ENCODE measurements at places on chromosomes 3 and 15. TPM values are rescaled to one million over a fixed set of nuclear protein-coding genes. Genes with fewer than 3 reads are reported as not detected.

DNA sequence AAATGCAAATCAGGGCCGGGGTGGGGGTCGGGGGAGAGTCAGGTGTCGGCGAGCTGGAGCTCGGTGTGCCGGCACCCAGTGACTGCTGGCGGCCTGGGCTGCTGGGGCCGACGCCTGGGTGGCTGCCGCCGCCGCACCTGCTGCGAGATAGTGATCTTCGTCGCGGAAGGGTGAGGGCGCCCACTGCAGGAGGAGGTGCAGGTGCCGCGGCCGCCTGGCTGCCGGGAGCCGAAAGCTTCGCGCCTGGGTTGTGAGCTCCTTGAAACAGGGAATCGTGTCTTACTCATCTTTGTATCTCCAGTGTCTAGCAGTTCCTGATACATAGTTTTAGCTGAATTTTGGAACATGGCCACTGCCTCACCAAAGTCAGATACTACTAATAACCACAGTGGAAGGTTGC lies 64.0 kb upstream of the CPOX start:
- peak; percentile 42 for DNase-seq
- H3K4me1 ChIP-seq: no peaks in the 10 kb centered on the region
- H3K27ac ChIP-seq: no peak overlapping the region
- no peak overlapping the region for H3K4me3 ChIP-seq
- no peaks in the 10 kb centered on the region for H3K36me3 ChIP-seq
- peaks cover 14% of the 10 kb centered on the region for H3K27me3 ChIP-seq

DNA sequence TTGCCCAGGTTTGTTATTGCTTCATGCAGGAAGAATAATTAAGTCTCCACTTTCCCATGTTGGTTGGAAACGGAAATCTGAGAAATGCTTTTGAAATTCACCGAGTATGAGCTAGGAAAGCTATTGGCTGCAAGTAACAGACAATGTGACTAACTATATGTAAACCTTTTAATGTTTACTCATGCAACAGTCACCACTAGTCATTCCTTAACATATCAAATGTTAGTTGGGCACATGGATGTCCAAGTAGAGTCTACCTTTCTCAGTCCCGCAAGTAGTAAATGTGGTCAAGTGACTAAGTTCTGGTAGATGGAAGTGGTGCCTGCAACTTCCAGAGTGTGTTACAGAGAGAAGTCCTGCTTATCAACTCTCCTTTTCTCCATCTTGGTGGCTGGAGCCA lies 52.5 kb downstream of the KLF15 start:
- H3K36me3 ChIP-seq: no peaks in the 10 kb centered on the region
- no peak for DNase-seq
- no peak overlapping the region for H3K27ac ChIP-seq
- H3K27me3 ChIP-seq: peaks cover 42% of the 10 kb centered on the region
- no peak overlapping the region for H3K4me3 ChIP-seq

- peaks cover 8% of the 10 kb centered on the region for H3K4me1 ChIP-seq
- no peaks in the 10 kb centered on the region for H3K27me3 ChIP-seq
- no peak overlapping the region for H3K27ac ChIP-seq
- H3K4me3 ChIP-seq: no peak overlapping the region
- H3K36me3 ChIP-seq: no peaks in the 10 kb centered on the region
- DNase-seq: peak; percentile 46
These were observed 89.2 kb upstream of the MEF2A start for GRCh38 chr15:99476413-99477222.

DNA sequence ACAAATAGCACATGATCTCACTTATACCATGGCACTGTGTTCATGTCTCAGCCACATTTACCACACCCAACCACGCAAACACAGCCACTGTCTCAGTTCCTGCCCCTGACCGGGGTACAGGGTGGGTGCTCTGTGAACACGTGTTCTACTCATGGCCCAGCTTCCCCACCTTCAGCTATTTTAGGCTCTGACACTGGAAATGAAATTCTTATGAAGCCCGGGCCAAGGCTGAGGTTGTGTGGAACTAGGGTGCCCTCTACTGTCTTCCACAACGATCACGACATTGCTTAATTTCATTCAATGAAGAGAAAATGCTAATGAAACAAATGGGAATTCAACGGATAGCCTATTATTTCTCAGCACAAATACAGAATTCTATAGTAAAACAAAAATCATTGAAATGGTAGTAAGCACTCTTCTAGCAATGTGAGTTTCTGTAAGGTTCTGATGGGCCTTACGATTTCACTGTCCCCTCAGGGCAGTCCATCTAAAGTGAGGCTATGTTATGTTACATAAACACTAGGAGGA lies 2.1 kb upstream of the GABRA5 start:
- no peak for DNase-seq
- H3K27ac ChIP-seq: no peak overlapping the region
- no peaks in the 10 kb centered on the region for H3K36me3 ChIP-seq
- H3K4me1 ChIP-seq: no peaks in the 10 kb centered on the region
- H3K27me3 ChIP-seq: no peaks in the 10 kb centered on the region

DNA sequence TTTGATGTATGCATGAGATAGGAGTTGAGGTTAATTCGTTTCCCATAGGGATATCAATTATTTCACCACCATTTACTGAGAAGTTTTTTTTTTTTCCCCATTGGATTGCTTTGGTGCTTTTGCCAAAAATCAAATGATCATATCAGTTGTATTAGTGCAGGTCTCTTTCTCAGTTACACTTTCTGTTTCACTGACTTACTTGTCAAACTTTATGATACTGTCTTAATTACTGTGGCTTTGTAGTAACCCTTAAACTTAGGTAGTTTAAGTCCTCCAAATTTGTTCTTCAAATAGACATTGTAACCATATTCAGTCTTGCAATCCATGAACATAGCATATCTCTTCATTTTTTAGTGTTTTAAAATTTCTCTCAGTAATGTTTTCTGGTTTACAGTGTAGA lies 259.9 kb upstream of the SLCO3A1 start:
- no peak overlapping the region for H3K4me3 ChIP-seq
- peaks cover 11% of the 10 kb centered on the region for H3K27me3 ChIP-seq
- H3K4me1 ChIP-seq: no peaks in the 10 kb centered on the region

GRCh38 chr3:52085681-52086282 lies 29.4 kb upstream of the DUSP7 start:
- no peak overlapping the region for H3K27ac ChIP-seq
- H3K36me3 ChIP-seq: peaks cover 9% of the 10 kb centered on the region
- no peaks in the 10 kb centered on the region for H3K27me3 ChIP-seq
- no peak overlapping the region for H3K4me3 ChIP-seq
- H3K4me1 ChIP-seq: no peaks in the 10 kb centered on the region
- no peak for DNase-seq

DNA sequence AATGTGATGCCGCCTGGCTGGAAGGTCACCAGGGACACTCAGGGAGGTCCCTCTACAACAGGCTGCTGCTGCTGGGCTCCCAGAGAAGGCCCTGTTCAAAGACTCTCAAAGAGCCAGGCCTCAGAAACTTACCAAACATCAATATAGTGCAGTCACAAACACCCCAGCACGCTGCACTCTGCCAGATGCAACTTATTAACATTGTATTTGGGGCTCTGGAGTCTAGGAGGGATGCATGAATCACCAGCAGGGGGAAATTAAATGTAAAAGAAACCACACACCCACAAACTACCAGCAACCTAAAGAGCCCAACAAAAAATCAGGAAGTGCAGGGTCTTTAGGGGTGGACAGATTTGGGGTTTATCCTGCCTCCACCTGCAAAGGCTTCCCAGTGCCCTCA lies 74.6 kb upstream of the SPATA12 start:
- H3K36me3 ChIP-seq: peaks cover 5% of the 10 kb centered on the region
- no peaks in the 10 kb centered on the region for H3K27me3 ChIP-seq
- DNase-seq: no peak
- H3K4me1 ChIP-seq: peaks cover 13% of the 10 kb centered on the region

DNA sequence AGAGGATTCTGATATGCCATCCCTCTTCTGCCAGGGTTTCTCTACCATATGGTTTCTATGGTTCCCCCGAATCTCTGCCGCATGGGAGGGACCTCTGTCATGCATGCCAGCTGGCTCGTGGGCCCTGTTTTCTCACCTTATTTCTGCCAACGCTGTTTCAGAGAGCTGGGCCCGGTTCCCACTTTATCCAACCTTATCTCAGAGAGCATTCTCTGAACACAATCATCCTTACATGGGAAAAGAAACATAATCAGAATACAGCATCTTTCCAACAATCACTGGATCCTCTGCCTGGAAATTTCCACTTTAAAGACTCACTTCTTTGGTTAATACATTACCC lies 234.5 kb upstream of the ZBTB20 start:
- no peaks in the 10 kb centered on the region for H3K27me3 ChIP-seq
- no peak overlapping the region for H3K27ac ChIP-seq
- H3K4me1 ChIP-seq: no peaks in the 10 kb centered on the region

DNA sequence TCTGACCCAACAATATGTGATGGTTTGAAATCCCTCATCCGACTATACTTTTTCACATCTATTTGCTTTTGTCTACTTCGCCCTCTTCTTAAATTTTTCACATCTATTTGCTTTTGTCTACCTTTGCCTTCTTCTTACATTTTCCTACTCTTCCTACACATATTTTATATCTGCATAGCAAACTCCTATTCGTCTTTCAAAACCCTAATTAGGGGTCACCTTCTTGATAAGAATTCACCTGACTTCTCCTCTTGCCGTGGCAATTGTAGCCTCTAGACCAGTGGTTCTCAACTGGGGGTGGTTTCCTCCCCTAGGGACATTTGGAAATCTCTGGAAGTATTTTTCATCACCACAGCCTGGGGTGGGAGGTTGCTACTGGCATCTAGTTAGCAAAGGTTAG lies 607.4 kb downstream of the NTRK3 start:
- no peak for DNase-seq
- no peak overlapping the region for H3K4me3 ChIP-seq
- no peaks in the 10 kb centered on the region for H3K4me1 ChIP-seq
- no peak overlapping the region for H3K27ac ChIP-seq
- no peaks in the 10 kb centered on the region for H3K27me3 ChIP-seq

DNA sequence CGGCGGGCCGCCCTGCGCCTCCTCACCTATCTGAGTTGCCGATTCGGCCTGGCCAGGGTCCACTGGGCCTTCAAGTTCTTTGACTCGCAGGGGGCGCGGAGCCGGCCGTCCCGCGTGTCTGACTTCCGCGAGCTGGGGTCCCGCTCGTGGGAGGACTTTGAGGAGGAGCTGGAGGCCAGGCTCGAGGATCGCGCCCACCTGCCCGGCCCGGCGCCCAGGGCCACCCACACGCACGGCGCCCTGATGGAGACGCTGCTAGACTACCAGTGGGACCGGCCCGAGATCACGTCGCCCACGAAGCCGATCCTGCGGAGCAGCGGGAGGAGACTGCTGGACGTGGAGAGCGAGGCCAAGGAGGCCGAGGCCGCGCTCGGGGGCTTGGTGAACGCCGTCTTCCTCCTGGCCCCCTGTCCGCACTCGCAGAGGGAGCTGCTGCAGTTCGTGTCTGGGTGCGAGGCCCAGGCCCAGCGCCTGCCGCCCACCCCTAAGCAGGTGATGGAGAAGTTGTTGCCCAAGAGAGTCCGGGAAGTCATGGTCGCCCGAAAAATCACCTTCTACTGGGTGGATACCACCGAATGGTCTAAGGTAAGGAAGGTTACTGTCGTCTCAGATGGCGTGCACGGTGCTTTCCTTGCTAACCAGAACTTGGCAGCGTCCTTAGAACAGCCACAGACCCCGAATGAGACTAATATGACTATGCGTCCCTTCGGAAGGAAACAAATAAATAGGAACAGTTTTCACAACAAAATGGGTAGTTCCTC lies 567 bp downstream of the TICRR start:
- peak; percentile 31 for DNase-seq
- H3K27me3 ChIP-seq: no peaks in the 10 kb centered on the region
- peaks cover 19% of the 10 kb centered on the region for H3K4me1 ChIP-seq
- H3K36me3 ChIP-seq: peaks cover 37% of the 10 kb centered on the region
- peak overlapping the region; percentile 11 for H3K27ac ChIP-seq

DNA sequence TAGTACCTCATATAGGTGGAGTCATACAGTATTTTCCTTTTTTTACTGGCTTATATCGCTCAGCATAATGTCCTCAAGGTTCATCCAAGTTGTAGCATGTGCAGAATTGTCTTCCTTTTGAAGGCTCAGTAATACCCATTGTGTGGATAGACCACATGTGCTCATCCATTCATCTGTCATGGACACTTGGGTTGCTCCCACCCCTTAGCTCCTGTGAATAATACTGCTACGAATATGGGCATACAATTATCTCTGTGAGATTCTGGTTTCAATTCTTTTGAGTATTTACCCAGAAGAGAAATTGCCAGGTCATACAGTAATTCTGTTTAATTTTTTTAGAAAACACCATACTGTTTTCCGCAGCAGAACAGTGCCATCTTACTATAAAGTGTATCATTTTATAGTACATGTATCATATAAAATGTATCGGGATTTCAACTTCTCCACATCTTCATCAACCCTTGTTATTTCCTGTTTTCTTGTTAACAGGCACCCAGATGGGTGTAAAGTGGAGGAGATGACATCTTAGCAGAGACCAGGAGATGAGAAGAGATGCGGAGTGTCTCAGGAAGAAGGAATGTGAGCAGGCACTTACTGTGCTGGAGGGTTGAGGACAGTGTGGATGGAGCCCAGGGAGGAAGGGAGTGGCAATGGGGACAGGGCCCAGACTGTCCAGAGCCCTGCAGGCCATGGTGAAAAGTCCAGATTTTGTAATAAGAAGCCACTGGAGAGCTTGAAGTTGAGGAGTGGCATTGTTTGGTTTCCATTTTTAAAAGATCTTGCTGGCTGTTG lies 27.0 kb upstream of the PRR23E start:
- H3K27me3 ChIP-seq: peaks cover 61% of the 10 kb centered on the region
- no peaks in the 10 kb centered on the region for H3K4me1 ChIP-seq
- H3K27ac ChIP-seq: no peak overlapping the region
- H3K4me3 ChIP-seq: no peak overlapping the region
- no peak for DNase-seq

DNA sequence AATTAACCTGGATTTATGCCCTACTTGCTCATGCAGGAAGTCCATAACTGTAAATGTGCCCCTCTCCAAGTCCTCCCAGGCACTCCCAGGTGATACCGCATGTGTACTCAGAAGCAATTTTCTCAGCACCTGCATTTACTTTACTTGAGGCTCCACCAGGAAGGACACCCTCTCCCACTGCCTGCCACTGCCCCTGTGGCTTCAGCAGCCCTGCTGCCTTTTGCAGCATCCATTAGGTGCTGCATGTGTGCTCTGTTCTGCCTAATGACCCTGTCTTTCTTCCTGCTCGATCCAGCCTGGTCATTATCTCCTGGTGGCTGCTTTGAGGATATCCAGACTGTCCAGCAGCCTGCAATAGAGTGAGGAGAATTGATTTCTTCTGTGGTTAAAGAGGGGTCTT lies 107.6 kb upstream of the SEMA6D start:
- no peak overlapping the region for H3K27ac ChIP-seq
- H3K4me3 ChIP-seq: no peak overlapping the region
- no peaks in the 10 kb centered on the region for H3K27me3 ChIP-seq

DNA sequence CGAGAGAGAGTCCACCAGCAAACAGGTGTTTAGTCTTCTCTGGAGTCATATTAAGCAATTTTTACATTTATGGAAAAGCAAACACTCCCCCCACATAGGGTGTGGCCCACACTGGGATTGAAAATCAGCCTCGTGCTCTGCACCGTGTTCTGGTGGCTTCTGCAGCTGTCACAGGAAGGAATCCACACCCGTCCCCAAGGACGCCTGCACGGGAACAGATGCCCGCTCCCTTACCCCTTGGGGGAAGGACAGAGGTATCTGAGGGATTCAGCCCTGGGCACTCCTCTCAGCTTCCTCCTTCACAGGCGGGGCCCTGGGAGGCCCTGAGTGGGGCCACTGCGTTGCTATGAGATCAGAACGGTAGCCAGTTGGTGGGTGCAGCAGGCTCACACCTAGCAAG lies 27.8 kb downstream of the LIPC start:
- no peak overlapping the region for H3K27ac ChIP-seq
- DNase-seq: no peak
- H3K27me3 ChIP-seq: no peaks in the 10 kb centered on the region

Gene C15orf39
- 77.2 TPM for total RNA-seq

All from Calu3 (cell line).